Esophagus squamous epithelium (tissue), 5 donors: ENCODE measurements at places on chromosomes 7 and 10.

- no peak for DNase-seq
These were observed 20.4 kb downstream of the SSMEM1 start for GRCh38 chr7:130227883-130228575.

DNA sequence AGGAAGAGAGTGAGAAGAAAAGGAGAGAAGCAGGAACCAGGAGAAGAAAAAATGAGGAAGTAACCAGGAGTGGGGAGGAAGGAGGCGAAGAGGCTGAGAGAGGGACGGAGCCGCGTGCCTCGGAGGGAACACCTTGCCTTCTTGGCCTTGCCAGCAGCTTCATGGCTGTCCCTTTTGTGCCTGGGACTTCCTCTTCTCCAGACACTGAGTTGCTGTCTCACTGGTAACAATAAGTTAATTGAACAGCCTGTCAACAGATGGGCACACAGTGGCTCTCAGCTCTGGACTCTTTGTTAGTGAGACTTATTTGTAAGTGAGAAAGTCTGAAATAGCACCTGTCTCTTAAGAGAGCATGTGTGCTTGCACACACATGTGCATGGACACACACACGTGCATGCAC, 83.2 kb downstream of the GATA3 start:
- no peak for DNase-seq

DNA sequence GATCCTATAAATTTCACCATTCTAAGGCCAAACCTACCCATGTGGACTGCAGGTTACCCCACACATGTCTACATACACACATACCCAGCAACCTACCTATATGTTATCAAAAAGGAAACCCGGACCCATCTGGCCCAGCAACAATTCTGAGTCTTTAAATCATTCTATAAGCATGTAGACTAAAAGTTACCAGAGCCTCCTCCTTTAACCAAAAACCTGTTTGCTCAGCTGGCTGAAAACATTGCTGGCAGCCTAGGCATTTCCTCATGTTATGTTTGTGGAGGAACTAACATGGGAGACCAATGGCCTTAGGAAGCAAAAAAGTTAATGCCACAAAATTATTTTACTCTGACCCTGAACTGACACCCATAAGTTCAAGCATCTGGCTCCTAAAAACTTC, 5.3 kb upstream of the ADCK2 start:
- no peak for DNase-seq

DNA sequence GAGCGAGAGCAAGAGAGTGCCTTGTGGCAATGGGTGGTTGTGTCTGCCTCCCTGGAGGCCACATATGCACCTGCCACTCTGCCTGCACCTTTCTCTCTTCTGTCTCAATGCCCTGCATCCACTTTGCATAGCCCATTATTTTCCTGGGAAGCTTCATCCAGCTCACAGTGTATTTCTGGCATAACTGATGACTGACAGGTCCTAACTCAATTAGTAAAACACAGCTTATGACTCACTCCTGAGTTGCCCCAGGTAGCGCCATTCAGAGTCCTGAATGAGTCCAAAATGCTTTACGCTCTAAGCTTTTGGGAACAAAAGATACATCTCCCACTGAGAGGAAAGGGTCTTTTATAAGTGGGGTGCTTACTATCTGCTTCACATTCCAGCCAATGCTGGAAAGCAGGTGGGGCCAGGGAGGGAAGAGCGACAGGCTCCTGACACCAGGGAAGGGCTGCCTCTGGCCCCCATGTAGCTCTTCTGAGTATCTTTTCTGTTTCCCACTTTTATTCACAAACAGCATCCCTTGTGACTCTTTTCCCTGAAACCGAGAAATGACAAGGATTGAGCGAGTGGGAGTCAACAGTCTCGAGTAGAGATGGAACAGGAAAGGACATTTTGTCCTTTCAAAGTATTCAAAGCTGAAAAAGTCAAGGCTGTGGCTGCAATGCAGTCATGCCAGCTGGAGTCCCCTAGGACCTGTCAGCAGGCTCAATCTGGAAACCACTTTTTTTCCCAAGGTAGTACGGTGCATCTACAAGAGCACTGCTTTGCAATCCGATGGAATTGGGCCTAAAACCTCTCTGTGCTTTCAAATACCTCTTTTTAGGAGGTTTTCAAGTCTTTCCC, 479.3 kb upstream of the PODXL start:
- no peak for DNase-seq

DNA sequence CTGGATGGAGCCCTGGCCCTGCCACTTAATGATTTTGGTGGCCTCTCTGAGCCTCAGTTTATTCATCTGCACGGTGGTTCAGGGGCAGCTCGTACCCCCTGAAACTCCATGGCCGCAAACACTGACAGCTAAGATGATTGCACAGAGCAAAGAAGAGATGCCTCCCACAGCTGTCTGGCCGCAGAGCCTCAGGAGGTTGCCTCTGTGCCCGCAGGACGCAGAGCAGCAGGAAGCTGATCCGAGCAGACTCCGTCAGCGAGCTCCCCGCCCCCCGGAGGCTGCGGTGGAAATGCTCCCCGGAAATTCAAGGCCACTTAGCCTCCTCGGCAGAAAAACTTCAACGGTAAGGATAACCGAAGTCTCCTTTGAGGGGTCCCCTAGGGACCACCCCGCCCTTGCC, 30.2 kb upstream of the C10orf53 start:
- no peak for DNase-seq

GRCh38 chr7:120079704-120080103, 193.3 kb upstream of the KCND2 start:
- no peak for DNase-seq

- no peak for DNase-seq
These were observed 26.7 kb upstream of the DNAJB6 start for GRCh38 chr7:157309988-157310668.

DNA sequence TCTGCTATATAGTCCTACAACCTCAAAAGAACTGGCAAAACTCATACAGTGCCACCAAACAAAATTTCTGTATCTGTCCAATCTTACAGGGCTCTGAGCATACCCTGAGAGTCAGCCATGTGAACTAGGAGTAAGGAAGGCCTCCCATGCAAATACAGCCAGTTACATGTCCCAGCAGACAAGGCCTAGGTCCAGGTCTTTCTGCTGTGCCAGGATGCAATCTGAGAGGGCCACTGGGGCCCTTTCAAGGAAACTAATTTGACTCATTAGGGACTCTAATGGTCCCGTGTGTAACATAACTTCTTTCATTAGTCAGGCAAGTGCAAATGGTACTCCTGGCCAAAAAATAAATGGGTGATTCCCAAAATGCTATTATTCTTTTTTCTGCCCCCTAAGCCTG, 17.9 kb upstream of the HIBADH start:
- no peak for DNase-seq

DNA sequence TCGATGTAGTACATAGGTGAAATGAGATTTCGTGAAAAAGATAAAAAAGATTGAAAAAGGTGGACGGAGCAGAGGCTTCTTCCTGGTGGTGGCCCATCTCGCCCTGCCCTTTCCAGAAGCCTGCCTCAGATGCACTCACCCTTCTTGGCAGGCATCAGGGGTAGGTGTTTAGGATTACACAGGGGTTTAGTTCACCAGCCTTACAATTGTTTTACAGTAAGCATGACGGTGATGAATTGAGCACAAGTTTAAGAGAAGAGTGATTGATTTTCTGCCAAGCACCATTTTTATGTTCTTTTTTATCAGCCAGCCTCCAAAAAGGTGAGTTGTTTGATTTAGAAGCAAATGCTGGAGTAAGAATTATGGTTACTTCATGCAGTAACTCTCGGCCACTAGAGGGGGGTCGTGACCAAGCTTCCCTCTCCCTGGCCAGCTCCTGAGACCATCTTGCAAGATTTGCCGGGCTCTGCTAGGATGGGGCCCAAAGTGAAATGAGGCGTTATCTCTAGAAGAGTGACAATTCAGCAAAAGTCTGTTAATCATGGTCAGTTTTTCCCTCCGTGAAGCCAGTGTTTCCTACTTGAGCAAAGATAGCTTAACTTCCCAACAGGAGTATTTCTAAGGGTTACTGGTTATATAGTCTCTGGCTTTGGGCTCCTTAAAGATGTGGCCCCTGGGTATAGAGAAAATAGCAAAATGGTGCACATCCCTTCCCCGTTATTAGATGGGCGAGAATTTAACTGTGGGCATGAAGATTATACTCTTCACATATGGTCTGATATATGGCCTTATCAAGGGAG, 228.8 kb downstream of the BMPER start:
- no peak for DNase-seq

- no peak for DNase-seq
These were observed 698.8 kb upstream of the CELF2 start for GRCh38 chr10:10318856-10319255.

DNA sequence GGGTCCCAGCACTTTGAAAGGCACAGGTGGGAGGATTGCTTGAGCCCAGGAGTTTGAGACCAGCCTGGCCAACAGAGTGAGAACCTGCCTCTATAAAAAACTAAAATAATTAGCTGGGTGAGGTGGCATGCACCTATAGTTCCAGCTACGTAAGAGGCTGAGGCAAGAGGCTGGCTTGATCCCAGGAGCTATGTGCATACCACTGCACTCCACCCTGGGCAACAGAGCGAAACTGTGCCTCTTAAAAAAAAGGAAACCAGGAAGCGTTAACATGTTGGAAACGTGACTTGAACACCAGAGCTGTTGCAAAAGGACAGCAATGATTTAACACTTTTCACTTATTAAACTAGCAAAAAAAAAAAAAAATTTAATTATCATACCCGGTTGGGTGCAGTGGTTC, 12.6 kb downstream of the BAZ1B start:
- no peak for DNase-seq

DNA sequence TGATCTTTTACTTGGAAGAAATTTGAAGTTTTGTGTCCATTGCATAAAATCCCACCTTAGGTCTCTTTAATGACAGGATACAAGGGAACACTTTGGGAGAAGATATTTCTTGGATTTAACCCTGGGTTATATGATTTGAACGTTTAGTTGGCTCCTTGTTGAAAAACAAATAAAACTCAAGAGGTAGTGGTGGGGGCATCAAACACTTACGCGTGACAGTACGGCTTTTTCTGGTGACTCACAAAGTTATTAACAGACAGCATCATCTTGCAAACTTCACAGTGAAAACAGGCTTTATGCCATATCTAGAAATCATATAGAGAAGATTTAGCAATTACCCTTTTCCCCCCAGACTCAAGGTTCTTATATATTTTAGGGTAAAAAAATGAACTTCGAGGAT, 699 bp downstream of the NRAP start:
- no peak for DNase-seq

DNA sequence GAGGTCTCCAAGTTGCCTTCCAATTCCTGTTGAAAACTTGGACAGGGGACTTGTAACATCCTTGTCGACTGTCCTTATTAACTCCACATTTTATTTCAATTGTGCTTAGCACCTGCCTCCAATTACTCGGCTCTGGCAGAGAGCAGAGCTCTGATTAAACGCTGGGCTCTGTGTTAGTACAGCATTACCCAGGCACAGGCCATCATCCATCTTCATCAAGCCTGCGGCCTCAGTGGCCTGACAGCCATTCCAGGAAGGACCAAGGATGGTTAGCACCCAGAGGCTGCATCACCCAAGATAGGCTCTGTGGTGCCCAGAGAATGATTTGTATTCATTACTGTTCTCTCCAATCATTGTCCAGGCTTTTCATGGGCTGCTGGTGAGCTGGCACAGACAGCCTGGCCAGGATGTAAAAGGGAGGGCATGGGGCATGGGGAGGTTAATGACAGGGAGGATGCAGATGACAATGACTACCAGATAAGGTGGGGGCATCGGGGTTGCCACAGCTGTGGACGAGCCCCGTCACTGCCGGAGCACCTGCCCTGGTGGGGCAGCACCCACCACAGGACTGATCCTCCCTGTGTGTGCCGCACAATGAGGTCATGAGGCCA, 123.3 kb downstream of the PTPN20 start:
- DNase-seq: no peak

- no peak for DNase-seq
These were observed 81.0 kb downstream of the HGF start for GRCh38 chr7:81688622-81689411.

DNA sequence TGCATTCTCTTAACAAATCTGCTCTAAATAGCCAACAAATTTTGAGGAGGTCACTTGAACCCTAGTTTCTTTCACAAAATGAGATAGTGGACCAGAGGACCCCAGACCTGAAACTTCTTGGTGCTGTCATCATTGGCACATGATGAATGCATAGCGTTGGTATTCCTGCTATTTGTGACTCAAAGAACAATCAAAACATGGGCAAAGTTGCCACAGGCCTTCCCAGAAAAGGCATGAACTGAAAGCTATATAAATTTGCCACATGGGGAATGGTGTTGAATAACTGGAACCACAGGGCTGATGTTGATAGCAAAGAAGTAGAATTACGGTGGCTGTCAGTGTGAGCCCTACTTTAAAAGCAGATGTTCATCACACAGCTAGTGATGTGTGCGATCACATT, 219.9 kb upstream of the KMT2E start:
- DNase-seq: no peak

GRCh38 chr7:29490094-29490607, 73.5 kb upstream of the PRR15 start:
- no peak for DNase-seq

DNA sequence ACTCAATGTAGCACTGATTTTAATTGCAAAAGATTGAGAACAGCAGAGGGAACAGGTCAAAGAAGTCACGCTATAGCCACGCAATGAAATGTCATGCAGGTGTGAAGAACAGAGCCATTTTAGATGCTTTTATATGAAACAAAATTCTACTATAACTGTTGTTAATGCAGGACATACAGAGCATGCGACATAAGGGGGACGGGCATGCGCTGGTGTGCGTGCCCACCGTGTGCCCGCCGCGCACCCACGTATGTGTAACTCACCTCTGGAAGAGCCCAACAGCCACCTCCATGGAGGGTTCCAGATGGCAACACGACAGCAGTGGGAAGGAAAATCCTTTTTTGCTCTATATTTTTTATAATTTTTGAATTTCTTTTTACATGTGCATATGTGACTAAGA, 410.0 kb upstream of the RNF32 start:
- DNase-seq: no peak

DNA sequence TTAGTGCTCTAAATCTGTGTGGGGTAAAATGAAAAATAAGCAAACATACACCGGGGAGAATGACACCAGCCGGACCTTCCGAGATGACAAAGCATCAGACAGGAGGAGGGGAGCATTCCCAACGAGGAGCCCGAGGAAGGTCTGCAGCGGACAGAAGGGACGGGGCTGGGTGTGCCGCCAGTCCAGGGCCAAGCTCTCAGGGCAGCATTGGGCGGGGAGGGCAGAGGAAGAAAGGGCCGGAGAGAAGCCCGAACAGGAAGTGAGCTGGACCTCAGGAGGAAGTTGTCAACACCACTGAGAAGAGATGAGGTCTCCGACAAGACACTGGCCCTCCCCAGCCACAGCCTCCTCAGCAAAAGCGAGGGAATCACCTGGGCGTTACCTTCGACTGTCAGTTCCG, 182.6 kb upstream of the RNF32 start:
- DNase-seq: no peak
